ENCODE measurements at places on chromosomes 7 and 10.
A peak's percentile ranks its signal among the peaks of the same experiment; 100 is the strongest.

DNA sequence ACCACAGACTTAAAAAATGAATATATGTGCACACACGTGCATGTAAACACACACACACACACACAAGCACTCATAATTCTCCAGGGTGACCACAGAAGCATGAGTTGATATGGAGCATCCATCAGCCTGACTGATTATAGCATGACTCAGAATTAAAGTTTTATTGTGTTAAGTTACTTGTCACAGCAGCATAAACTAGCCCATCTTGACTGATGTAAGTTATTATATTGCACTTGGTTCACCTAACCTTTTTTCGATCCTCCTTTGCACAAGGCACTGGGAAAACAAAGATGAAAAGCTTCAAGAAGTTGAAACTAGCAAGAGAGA, 18.8 kb upstream of the SLC35G1 start:
- no peak for DNase-seq

DNA sequence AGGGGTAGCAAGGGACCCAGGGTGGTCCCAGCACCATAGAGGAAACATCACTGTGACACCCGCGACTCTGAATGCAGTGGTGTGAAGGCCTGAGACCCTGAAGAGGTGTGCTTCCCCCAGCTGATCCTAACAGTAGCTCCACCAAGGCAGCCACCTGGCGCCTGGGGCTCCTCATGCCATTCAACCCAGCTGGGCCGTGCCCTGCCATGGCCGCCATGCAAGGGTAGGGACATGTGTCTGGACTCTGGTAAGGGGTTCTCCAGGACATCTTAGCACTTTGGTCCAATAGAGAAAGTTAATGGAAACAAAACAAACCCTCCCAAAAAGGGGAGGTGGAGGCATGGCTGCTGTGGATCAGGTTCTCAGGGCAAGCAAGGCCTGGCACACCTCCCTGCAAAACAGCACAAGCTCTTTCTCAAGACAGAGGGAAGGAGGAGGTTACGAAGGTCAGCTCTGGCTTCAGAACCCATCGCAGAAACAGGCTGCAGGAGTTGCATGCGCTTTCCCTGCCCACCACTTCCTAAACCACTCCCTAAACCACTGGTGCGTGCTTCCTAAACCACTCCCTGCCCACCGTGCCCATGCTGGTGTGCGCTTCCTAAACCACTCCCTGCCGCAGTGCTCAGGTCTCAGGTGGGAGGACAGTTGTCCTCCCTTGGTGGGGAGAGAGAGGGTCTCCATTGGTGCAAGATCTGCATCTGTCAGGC, 108.7 kb downstream of the LARP4B start:
- no peak for DNase-seq

DNA sequence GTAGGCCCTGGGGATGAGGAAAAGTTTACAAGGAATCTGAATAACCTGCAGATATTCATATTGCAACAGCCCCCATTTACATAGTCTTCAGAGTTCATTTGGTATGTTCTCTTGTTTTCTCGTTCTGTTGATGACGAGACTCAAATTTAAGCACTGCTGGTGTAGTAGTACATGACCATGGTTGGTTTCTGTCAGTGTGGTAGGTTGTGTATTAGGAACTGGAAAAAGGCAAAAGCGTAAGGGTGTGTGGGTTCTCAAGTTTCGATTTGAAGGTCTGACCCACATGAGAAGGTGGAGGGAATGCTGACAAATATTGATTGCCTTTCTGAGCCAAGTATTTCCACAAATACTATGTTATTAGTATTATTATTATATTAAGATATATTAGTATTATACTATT, 151.7 kb downstream of the AUTS2 start:
- no peak for DNase-seq

DNA sequence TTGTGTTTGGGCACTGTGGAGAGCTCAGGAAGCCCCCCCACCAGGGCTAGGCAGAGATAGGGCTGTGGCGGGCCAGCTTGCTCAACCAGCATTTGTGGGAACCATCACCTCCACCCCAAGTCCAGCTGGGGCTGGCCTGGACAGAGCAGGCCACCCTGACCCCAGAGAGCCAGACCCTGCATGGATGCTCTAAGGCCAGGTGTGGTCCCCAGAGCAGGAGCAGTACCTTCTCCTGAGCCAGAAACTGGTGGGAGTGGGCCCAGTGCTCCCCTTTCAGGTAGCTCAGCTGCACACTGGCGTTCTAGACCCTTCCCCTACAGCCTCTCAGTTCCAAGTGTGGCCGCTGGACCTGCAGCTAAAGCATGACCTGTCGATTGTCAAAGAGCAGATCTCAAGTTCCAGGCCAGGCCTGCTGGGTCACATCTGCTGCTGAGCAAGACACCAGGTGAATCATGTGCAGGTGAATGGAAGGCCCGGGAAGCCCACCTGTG, 57.2 kb downstream of the RASGEF1A start:
- no peak for DNase-seq

GRCh38 chr10:71076473-71077142, 135.8 kb upstream of the UNC5B start:
- DNase-seq, result peak; percentile 79

GRCh38 chr10:113541549-113541927, 11.3 kb upstream of the HABP2 start:
- DNase-seq, result no peak

- DNase-seq, result no peak
These were observed 27.1 kb downstream of the ABCB4 start for GRCh38 chr7:87448388-87448787.

GRCh38 chr7:80981405-80981804, 62.6 kb upstream of the SEMA3C start:
- DNase-seq, result no peak

DNA sequence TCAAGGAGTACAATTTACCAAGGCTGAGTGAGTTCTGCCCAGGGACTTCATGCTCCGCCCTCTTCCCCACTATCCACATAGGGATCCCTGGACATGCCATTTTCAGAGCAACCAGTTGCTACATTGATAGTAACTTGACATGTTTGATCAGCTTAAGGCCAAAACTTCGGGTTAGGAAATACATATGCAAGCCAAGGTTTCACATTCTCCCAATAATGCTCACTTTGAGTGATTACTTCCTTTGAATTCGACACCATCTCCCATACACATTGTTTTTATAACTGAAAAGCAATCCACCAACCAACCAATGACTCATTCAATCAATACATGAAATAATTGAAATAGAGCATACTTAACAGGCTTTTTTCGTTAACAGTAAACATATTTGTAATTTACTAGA, 137.9 kb downstream of the GLI3 start:
- no peak for DNase-seq

DNA sequence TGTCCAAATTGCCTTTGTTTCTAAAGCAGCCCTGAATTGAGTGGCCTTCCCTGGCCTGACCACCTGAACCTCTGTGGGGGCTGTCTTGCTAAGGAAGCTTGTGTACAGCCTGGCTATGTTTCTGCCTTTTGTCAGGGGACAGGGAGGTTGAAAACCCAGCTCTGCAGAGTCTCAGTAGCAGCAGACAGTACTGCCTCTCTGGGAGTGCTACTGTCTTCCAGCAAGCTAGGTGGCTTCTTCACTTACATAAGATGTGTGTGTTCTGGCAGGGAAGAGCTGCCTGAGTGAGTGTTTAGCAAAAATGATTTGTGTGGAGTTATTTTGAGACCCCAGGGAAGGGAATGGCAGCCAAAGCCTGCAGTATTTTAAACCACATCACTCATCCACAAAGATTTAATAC, 57.4 kb downstream of the LRRC4 start:
- DNase-seq, result no peak

DNA sequence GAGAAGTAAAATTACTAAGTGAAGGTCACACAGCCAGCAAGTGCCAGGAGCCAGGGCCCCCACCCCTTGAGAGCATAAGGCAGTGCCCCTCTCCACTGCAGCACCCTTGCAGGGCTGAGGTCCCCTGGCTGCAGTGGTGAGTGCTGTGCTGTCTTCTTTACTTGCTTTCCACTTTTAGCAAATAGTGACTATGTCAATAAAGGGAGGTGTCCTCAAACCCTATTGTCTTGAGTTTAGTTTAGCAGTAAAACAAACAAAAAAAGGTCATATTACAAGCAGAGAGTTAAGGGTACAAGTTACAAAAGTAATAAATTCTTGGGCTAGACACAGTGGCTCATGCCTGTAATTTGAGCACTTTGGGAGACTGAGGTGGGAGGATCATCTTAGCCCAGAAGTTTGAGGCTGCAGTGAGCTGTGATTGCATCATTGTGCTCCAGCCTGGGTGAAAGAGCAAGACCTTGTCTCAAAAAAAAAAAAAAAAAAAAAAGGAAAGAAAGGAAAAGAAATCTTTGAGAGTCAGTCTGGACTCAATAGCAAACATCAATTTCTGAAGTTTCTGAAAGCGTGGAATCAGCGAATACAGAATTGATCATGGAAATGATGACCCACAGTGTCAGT, 39.0 kb upstream of the KIF5B start:
- no peak for DNase-seq

- DNase-seq, result no peak
These were observed 28.4 kb upstream of the ITGA8 start for GRCh38 chr10:15748126-15748525.

DNA sequence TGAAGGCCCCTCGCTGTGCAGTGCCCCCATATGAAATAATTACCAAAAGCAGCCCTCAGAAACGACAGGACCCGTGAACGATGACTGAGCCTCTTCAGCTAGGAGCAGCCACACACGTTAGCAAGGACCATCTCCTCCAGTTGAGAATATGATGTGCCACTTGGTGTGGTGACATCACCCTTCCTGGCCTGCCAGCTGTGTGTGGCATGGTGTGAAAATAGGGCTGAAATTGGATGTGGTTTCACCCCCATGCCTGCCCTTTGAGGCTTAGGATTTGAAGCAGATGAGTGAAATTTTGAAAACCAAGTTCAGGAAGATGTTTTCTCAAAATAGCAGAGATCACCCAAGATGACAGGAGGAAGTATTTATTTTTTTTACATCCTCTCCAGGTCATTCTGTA, 49.1 kb upstream of the BTBD16 start:
- no peak for DNase-seq

DNA sequence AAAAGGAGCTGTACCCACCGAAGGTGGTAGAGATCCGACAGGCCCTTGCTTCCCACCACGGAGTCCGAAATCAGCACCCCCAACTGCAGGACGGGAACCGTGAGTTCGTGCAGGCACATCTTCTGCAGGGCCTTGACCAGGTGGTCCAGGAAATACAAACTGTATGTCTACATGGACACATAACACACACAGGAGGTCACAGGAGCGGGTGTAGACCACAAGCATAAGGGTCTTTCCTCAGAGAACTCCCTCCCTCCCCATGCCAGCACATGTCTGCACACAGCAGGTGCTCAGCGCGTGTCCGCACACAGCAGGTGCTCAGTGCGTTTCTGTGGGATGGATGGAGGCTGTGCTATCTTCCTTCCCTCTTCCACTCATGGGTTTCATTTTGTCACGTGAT, 69.7 kb downstream of the CFAP46 start:
- no peak for DNase-seq

Data from NCI-H1436 treated with DMSO at 0.1 percent for 48 hours (cell line).